ENCODE measurements at places on chromosomes 13 and 19.

DNA sequence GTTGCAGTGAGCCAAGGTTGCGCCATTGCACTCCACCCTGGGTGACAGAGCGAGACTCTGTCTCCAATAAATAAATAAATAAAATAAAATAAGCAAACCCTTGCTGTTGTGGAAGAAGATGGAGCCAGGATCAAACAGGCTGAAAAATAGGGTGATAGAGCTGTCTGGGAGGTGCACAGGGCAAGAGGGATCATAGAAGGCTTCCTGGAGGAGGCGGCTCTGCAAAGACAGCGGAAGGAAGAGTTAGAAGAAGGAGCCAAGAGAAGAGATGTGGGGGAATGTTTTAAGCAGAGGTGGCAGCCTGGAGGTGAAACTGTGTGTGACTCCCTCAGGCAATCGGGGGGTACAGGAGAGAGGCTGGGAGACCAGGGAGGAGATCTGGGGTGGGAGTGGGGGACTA is 40.6 kb downstream of the ZNRF4 start:
- no peak for DNase-seq

DNA sequence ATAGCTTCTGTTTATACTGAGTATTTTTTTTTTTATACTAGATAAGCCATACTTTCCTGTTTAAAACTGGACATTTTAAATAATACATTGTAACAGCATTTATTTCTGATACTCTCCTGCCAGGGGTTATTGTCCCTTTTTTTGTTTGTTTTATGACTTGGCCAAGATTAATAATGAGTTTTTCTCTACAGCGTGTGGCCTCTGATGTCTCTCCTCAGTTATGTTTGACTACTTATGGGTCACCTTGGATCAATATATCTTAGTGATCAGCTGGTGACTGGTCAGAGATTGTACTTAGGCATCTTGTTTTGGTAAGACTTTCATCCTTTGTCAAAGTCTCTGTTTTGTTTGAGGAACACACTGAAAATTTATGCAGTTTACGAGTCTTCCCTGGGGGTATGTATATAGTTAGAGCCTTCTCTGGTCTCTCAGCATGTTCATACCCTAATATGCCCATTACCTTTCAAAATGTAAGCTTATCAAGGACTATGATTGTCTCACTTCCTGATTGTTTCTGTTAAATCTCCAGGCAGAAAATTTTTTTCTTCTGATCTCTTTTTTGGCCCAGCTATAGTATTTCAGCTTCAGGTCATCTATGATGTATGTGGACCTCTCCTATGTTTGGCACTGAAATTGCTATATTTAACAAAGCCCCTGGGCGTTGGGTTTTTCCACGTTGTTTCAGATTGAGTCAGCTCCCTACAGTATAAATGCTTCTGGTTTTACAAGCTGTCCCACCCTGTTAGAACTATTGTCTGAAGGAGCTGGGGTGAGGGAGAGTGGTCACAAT is 87.9 kb downstream of the URI1 start:
- peak; percentile 60 for DNase-seq

DNA sequence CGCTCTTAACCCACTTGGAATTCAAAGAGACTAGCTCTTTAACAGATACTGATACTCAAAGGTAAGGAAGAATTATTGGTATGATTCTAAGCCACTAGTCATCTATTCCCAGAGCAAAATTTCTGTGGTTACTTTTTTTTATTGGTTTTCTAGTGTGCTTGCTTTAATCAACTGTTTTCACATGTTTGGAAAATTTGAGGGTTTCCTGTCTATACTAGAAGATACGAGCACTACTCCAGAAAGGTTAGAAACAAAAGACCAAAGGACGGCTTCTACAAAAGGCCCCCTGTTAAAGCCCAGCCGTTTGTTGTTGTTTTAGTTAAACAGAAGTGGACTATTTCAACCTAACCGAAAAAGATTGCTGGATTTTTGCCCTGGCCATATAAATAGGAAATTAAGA is 18.5 kb upstream of the LPAR6 start:
- no peak for DNase-seq

GRCh38 chr13:111658145-111659100 is 338.0 kb downstream of the TEX29 start:
- DNase-seq, result no peak

GRCh38 chr19:40690050-40690692 is at the start of gene NUMBL:
Gene NUMBL, minus strand, starts transcription at chr19:40690651. Its CDS starts 168 bp downstream, at chr19:40690483.
- no peak for DNase-seq

DNA sequence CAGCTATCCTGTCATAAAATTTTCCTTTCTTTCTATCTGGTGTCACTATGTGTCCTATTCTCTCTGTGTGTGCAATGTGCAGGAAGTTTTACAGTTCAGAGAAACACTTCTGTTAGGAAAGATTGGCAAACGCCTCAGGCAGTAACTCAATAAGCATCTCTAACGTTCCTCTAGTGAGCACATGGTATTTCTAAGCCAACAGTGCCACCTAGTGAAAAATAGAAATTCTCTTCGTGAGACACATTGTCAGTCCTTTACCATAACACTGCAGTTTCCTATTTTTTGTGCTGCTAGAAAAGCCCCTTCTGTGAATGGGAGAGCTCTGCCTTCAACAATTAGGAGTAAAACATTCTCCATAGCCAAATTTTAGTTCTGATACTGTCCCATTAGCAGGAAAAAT is 50.7 kb downstream of the ZNF723 start:
- DNase-seq, result no peak

Measured in activated CD8-positive, alpha-beta T cell treated with anti-CD3 and anti-CD28 coated beads for 36 hours (primary cell).